Activated T-helper 1 cell treated with anti-CD3 and anti-CD28 coated beads, Interleukin-2, amount 50 U/mL, for 16 hours (primary cell): ENCODE measurements at places on chromosomes 7 and 10.

DNA sequence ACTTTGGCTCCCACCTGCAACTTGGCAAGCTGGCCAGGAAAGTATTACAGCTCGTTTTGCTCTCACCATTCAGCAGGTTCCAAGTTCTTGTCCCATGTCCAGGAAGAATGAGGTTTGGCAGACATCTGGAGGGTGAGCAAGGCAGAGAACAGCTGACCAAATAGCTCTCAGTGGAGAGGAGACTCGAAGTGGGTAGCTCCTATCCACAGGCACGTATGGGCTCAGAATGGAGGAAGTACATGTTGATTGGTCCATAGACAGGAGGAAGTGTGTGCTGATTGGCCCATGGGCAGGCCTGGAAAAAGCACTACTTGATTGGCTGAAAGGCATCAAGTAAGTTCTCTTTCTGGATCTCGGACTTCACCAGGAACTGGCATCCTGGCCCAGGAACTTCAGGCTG lies 3.0 kb upstream of the NCAPG2 start:
- no peak for DNase-seq

DNA sequence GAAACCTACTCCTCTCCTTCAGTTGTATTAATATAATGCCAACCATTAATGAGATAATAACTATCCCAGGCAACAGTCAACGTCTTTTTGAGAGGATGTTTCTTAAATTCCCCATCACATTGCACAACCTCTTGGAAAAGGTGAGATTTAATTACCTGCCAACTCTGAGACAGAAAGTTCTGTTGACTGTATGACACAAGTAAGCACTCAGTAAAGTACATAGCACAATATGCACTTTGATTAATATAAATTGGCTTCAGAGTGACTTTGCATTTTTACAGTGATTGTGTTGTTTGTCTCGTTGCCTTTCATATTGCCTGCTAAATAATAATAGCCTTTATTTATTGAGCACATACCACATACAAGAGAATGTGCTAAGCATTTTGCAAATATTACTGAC lies 46.7 kb downstream of the CAV1 start:
- no peak for DNase-seq

DNA sequence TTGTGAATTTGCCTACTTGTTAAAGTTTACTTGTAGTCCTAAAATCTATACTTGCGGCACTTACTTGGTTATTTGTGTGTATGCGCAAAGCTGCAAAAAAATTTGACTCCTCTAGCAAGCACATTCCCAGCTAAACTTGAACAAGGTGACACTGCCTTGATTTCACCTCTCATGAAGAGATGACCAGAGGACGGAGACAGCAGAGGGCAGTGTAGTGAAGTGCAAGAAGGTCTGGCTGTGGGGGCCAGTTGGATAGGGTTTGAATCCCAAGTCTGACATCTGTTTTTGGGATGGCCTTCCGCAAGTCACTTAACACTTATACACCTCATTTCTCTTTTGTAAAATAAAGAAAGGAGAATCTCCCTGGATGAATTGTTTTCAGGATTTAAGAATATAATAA lies 15.7 kb downstream of the SLK start:
- no peak for DNase-seq

- DNase-seq, result no peak
Observed at GRCh38 chr7:18109762-18110161, 82.1 kb upstream of the PRPS1L1 start.

- DNase-seq, result no peak
Observed at GRCh38 chr10:125991392-125991791, 95.0 kb downstream of the FANK1 start.

GRCh38 chr7:151461096-151461941 lies 21.4 kb upstream of the CRYGN start:
- DNase-seq, result no peak

GRCh38 chr10:31318854-31319601 lies at the start of gene ZEB1:
ZEB1 (plus strand) TSS chr10:31319216; CDS start chr10:31319235, 19 bp downstream.
- peak; percentile 85 for DNase-seq

DNA sequence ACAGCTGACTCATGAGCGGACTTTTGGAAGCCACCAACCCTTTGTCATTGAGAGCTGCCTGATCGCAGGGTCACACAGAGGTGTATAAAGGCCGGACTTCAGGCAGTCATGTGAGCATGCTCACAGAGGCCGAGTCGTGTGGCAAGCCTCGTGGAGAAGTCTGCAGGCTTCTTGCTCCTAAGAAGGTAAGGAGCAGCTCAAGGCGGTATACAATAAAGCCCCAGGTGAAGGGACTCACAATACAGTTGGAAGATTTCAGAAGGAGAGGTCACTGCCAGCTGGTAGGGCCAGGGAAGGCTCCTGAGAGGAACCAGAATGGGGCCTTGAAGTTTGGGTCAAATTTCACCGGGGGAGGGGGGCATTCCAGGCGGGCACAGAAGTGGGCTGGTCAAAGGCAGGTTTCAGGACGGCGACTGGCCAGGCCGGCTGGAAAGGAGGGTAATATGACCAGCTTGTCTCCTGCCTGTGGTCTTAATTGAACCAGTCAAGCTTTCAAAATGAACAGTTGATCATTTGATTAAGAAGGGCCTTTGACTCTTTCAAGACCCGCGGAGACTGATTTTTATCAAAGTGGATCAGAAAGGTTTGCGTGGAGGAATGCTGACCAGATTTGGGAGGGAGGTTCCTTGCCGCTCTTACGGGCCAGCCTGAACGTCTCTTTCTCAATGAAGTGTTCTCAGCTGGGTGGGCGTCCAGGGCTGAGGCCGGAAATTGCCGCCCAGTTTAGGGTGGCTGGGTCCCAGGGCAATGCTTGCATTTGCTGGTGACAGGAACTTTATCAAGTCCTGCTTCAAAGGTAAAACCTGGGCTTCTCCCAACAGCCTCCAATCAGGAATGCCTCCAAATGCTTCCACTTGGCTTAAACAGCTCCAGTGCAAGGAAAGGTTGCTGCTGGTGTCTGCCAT lies 178.6 kb downstream of the EMX2 start:
- DNase-seq, result no peak

GRCh38 chr7:135942614-135943013 lies 34.5 kb downstream of the MTPN start:
- DNase-seq, result no peak

- DNase-seq, result no peak
Observed at GRCh38 chr7:30572212-30572841, 22.4 kb upstream of the GARS1 start.

- no peak for DNase-seq
Observed at GRCh38 chr7:125555916-125556315, 626.3 kb upstream of the POT1 start.

GRCh38 chr7:157574914-157575586 lies 238.2 kb downstream of the DNAJB6 start:
- no peak for DNase-seq

GRCh38 chr10:3782451-3783315 lies 2.3 kb downstream of the KLF6 start:
- DNase-seq, result no peak

DNA sequence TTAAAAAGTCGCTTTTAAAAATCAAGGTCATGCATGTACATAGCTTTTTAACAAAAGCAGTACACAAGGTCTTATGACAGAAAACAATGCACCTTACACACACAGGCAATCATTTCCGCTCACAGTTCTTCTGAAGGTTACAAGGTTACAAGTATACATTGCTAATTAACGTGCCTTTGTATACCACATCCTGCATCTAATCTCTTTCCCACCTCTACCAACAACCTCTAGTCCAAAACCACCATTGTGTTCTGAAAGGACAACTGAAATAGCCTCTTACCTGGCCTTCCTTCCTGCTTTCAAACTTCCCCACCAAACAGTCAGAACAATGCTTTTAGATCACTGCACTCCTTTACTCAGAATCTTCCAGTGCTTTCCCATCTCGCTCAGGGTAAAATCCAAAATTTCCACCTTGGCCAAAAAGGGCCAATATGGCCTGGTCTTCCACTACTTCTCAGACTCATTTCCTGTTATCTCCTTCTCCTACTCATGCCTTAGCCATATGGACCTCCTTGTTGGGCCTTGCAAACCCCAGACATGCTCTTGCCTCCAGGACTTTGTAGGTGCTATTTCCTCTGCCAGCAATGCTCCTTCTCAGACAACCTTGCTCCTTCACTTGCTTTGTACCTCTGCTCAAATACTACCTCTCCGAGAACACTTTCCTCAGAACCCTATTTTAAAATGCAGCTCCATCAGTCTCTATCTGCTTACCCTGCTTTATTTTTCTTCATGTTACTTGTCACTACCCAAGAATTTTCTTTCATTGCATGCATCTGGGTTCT lies 205.4 kb downstream of the DNAJC1 start:
- no peak for DNase-seq

DNA sequence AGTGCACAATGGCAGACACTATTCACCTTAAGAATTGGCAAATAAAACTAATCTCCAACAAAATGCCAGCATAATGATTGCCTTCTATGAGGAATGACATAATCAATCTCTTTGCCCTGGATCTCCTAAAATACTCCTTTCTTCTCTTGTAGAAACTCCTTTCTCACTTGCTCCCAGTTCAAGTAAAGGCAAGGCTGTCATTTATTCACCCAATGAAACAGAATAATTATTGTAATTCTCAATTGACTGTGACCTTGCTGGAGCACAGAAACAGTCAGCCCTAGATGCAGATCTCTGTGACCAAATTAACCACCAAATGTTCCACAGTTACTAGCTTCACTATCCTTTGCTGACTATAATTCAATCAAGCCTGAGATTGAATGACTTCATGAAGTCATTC lies 99.3 kb downstream of the SEMA3C start:
- DNase-seq, result no peak
